IPS DF 19.7 (cell line): ENCODE measurements at places on chromosomes 6 and 20.

GRCh38 chr6:7052443-7053011 lies 55.2 kb upstream of the RREB1 start:
- no peak for DNase-seq

- DNase-seq: no peak
Measured at GRCh38 chr6:122408702-122409458, 9.4 kb downstream of the HSF2 start.

DNA sequence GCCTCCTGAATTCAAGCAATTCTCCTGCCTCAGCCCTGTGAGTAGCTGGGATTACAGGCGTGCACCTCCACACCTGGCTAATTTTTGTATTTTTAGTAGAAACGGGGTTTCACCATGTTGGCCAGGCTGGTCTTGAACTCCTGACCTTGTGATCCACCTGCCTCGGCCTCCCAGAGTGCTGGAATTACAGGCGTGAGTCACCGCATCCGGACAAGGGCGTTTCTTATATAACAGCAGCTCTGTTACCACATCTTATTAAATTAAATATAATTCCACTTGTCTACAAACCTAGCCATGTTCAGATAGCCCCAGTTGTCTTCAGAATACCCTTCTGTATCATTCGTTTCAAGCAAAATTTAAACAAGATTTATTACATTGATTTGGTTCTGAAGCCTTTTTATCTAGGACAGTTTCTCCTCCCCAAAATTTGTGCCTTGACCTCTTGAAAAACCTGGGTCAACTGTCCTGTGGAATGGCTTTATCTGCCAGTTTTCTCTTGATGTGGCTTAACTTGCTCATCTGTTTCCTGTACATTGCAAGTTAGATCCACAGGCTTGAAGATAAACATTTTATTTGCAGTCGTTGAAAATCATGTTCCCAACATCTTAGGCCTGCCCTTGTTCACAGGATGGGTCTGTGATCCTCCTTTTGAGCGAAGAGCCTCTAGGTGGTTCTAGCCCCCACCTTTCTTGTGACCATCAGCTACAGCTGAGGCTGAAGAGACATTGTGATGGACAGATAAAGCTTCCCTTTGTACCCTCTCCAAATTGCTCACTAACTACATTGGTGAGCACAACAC lies 132.2 kb downstream of the ARID1B start:
- no peak for DNase-seq

- DNase-seq: no peak
Measured at GRCh38 chr6:125994670-125995488, 8.5 kb downstream of the TRMT11 start.

DNA sequence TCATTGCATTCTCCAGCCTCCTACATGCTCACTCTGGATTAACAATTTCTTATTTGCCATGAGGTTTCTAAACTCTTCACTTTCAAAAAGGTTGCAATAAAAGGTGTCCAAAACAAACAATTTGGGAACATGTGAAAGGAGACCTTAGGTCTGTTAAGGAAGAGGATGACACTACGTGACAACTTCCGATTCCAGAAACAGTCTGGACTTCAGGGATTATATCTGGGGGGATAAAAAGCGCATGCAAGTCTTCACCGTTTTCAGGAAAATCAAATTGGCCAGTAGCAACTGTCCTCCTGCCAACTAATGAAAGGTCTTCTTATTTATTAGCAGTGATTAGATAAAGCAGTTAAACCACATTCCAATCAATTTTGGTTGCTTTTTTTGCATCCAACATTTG lies 1.8 kb downstream of the ZDHHC14 start:
- DNase-seq: no peak

DNA sequence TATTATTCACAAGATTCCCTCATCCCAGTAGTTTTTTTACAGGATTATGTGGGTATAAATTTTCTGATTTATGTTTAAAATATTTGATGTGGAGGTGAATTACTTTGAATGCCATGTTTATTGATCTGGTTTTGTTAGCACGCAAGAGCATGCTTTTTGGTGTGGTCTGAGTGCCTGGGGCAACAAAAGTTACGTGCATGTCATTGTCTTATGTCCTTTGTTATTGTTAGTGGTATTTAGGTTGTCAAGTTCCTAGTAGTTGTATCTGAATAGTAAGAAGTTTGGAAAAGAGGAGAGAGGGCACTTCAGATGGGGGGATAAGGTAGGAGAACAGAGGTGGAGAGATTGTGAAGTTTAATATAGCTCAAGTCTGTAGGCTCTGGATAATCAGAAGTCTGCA lies 95.0 kb downstream of the ATRN start:
- DNase-seq: no peak
